ENCODE measurements at places on chromosomes 1 and 21.
A peak's percentile ranks its signal among the peaks of the same experiment; 100 is the strongest.

DNA sequence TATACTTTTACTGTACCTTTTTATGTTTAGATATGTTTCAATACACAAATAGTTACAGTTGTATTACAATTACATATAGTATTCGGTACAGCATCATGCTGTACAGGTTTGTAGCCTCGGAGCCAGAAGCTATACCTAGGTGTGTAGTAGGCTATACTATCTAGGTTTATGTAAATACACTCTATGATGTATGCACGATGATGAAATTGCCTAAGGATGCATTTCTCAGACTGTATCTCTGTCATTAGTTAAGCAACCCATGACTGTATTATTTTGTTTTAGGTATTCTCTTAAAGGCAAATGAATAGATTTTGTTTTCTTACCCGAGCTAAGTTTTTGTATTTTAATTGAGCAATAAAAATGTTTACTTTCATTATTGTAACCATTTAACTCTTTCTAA lies 56.4 kb downstream of the SPATA17 start:
- DNase-seq: no peak

- DNase-seq: no peak
These were observed 205.0 kb upstream of the GRIK3 start for GRCh38 chr1:37239225-37239740.

- no peak for DNase-seq
These were observed 693.7 kb downstream of the MATN1 start for GRCh38 chr1:30029677-30030076.

- DNase-seq: no peak
These were observed 58.9 kb downstream of the HSPG2 start for GRCh38 chr1:21878009-21878773.

DNA sequence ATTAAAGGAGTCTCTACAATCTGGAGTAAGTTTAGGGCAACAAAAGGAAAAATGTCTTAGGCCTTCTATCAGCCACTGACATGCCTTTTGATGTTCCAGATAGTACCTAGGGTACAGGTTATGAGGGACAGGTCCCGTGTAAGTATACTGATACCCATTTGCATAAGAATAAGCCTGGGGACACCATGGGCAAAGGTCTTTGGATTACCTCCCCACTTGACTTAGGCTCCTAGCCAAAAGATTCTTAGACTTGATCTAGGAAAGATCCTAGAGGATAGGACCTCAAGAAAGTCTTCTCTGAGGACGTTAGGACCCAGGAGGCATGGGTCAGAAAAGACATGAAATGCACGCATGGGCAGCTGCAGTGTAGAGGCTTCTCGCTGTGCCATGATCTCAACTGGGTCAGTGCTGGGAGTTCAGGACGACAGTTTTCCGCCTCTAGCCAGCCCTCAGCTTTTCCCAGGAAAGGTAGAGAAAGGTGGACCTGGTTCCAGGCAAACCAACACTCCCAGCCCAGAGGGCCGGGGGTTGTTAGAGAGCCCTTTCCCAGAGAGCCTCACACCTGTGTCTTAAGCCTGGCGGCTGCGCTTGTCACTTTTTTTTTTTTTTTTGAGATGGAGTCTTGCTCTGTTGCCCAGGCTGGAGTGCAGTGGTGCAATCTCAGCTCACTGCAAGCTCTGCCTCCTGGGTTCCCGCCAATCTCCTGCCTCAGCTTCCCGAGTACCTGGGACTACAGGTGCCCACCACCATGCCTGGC lies 26.6 kb downstream of the MSTO1 start:
- DNase-seq: no peak

GRCh38 chr1:101081496-101082488 lies 56.2 kb upstream of the DPH5 start:
- no peak for DNase-seq

DNA sequence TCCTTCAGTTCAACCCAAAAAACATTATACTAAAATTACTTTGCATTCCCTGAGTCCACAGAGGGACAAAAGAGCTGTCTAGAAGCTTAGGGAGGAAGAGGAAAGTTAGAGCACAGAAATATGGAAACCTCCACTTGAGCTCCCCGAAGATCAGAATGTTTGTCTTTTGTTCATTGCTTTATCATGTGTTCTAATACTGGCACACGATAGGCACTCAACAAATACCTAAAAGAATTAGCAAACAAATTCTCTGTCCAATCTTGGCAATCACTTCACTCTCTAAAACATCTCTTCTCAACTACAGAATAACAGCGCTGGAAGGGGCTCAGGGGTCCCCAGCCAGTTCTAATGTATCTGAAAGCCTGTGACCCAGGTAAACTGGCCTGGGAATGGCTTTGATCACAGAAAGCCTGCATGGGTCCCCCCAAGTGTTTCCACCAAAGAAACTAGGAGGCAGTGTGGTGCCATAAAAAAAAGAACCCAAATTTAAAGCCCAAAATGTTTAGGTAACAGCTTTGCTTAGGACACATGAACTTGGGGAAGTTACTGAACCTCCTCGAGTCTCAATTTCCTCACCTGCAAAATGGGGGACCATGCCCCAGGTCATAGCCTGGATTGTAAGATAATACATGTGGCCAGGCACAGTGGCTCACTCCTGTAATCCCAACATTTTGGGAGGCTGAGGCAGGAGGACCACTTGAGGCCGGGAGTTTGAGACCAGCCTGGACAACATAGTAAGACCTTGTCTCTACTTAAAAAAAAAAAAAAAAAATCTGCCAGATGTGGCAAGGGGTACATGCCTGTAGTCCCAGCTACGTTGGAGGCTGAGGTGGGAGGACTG lies 45.8 kb downstream of the SSBP3 start:
- DNase-seq: no peak

- DNase-seq: no peak
These were observed 10.2 kb downstream of the RHOC start for GRCh38 chr1:112696578-112697314.

GRCh38 chr1:51705035-51705434 lies 88.1 kb downstream of the OSBPL9 start:
- no peak for DNase-seq

DNA sequence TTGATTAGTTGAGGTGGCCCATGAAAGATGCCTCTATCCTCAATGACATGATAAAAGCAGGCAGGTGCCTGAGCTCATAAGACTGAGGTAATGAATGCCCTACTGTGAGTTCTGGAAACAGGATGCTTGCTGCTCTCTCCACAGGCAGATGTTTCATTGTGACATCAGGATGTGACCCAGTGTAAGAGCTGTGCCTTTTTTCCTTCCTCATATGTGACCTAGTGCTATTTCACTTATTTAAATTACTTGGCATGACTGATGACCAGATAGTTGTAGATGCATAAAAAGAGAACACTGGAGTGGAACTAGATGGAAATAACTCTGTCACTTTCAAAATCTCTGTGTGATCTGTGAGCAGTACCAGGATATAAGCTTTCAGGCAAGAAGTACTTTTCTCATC lies 31.9 kb downstream of the KIF14 start:
- no peak for DNase-seq

DNA sequence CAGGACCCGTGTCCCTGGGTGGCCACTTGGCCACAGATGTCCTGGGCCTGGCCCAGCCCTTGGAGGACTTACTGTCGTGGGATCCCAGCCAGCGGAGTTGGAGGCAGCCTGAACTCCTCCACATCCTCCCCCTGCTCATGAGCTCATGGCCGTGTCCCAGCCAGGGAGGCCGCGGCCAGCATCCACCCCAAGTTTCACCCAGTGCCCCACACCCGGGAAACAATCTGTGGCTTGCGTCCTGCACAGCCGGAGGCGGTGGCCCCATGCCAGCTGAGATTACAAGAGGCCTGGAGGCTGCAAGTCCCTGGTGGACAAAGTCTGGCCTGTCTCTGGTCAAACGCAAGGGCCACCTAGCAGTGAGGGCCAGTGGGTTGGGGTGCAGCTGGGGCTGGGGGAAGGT lies 27.5 kb upstream of the TMEM52 start:
- no peak for DNase-seq

DNA sequence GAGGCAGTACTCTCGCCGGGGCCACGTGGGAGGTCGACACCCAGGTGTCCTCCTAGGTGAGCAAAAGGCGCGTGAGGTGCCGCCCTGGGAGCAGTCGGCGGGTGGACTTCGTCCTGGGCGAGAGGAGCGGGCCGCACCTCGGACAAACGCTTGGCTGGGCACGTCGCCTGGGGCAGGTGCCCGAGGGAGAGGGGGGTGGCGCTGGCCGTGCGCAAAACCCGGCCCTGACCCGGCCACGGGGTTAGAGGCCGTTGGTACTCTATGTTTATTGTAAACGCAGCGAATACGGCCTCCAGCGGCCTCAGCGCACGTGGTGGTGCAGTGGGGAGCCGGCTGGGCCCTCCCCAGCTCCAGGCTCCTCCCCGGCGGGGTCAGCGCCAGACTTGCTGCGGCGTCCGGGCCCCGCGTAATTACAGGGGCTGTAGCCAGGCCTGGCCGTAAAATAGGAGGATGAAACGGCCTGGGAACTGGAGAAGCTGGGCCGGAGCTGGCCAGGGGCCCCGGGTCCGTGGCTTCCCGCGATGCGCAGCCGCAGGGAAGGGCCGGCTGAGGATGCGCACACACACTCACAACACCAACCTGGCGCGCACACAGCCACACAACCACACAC lies 1.6 kb upstream of the EFNA1 start:
- DNase-seq: no peak

DNA sequence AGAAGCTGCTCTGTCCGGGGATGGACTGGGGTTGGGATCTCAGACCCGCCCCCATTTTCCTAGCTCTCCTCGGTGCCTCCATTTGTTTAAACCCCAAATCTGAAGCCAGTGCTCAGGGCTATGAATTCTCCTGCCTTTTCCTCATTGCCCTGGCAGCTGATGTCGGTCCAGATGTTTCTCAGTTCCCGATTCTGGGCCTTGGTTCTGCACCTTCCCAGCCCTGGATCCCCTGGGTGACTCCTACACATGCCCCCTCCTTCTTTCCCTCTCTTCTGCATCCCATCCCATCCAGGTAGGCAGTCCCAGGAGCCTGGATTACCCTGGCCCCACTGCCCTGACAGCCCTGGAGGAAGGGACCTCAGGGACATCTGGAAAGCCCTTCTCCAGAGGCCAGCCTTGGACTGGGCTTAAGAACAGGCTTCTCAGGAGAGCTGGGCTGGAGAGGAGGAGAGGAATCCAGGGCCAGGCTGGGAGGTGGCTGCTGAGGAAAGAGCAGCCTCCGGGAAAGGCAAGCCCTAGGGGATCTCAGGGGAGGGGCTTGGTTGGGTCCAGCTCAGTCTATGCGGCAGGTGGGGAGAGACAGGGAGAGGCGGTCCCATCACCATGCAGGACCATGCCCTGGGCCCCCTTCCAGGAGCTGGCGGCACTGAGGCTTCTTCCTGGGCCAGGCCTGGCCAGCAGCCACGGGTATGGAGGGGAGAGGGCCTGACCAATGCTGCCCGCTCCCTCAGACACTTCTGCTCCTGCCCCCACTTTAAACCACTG lies 6.8 kb upstream of the EPS8L3 start:
- no peak for DNase-seq

DNA sequence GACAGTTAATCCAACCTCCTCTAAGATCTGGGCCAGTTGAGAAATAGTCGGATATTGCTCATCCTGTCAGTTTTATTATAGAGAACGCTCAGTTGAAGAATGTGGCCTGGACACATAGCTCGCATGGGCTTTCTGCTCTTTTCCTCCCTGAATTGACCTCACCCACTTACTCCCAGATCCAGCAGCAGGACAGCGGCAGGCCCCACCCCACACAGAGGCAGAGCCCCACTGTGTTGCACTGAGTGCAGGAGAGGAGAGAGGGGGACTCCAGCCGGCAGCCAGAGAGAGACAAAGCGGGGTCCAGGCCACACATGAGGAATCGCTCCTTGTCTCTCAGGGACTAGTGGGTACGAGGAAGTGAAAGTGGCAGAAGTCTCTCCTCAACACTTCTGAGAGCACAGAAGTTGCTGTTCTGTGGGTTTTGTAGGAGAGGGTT lies 78.6 kb downstream of the LAMC1 start:
- no peak for DNase-seq

DNA sequence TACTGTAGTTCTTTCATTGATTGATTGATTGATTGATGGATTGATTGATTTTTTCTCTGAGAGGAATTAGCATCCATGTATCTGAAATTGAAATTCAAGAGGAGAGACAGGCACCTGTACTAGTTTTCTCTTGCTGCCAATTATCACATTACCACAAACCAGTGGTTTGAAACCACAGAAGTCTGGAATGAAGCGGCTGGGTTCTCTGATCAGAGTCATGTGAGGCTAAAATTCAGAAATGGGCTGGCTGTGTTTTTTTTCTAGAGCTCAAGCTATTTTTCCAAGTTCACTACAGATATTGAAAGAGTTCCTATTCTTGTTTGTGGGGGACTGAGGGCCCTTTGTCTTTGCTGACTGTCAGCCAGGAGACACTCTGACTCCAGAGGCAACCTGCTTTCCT lies 10.0 kb downstream of the NBPF3 start:
- DNase-seq: no peak

DNA sequence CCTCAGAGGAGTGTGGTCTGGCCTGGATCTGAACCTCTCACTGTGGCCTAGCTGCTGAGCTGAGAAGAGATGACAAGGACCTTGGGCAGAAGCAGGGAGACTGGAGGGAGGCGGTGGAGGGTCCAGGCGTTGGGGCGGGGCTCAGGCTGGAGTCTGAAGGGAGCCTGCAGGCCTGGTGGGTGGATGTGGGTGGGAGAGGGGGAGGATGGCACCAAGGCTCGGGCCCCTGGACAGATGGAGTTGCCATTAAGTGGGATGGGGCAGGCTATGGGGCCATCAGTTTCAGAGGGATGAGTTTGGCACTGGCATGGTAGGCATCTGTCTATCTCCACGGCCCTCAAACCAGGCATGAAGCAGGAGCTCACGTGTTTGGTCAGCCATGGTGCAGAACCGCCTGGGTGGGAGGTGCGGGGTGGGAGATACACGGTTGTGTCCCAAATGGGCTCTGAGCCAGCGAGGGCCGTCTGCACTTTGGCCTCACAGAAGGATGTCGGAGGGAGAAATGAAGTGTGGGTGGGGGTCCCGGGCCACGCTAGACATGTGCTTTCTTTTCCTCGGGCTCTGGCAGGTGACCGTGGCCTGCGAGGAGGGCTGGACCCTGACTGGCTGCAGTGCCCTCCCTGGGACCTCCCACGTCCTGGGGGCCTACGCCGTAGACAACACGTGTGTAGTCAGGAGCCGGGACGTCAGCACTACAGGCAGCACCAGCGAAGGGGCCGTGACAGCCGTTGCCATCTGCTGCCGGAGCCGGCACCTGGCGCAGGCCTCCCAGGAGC lies 23.6 kb downstream of the PCSK9 start:
- no peak for DNase-seq

DNA sequence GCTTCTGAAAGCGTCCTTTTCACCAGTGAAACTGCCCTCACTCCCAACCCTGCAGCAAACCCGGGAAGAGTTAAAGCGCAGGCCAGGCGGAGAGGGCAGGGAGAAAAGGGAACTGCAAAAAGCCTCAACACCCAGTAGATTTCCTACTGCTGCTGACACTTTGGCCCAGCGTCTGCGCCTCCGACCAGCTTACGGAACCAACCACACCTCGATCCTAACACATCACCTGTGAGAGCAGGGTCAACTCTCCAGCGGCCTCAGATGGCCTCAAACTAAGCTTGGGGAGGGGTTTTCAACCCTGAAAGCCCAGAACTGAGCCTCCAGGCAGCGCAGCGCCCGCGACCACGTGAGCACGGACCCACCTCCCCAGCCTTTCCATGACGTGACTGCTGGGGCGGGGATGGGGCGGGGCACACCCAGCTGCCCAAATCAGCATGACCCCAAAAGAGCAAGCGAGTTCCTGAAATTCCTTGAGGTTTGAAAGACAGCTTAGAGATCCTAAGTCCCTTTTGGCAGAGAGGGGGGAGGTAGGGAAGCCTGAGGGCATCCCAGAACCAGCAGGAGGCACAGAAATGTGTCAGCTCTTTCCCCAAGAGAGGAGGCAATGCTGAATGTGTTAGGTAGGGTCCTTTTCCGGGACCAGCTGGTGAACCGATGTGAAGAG lies 59.1 kb downstream of the ITPKB start:
- DNase-seq: peak; percentile 72
